Caki2 (cell line): ENCODE measurements at places on chromosomes 5 and 9. TPM values are rescaled to one million over a fixed set of nuclear protein-coding genes. Genes with fewer than 3 reads are reported as not detected.
A peak's percentile ranks its signal among the peaks of the same experiment; 100 is the strongest.

The SURF6 gene
- 16.8 and 34.9 TPM in 2 replicates for total RNA-seq

The MEIKIN gene
- not detected in 2 replicates for total RNA-seq

The HMHB1 gene
- not detected in 2 replicates for total RNA-seq

The DMRT3 gene
- not detected in 2 replicates for total RNA-seq

The PTGER4 gene
- total RNA-seq: 3.4 and 7.5 TPM in 2 replicates

DNA sequence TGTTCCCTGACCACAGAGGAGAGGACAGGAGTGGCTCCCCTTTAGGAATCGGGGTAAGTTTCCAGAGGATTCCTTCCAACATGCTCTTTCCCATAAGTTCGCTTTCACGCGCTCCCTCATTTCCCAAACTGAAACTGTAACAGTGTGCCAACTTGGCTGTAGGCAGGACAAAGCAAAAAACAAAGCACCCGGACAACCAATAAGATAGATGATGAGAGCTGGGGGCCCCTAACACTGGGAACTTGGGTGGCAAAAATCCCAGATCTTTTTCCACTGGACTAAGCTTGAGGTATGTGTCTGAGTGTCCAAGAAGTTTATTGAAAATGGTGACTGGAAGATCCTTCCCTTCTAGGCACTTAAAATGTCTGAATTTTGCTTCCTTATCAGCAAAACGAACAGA is 258.7 kb upstream of the IL12B start:
- DNase-seq: no peak

DNA sequence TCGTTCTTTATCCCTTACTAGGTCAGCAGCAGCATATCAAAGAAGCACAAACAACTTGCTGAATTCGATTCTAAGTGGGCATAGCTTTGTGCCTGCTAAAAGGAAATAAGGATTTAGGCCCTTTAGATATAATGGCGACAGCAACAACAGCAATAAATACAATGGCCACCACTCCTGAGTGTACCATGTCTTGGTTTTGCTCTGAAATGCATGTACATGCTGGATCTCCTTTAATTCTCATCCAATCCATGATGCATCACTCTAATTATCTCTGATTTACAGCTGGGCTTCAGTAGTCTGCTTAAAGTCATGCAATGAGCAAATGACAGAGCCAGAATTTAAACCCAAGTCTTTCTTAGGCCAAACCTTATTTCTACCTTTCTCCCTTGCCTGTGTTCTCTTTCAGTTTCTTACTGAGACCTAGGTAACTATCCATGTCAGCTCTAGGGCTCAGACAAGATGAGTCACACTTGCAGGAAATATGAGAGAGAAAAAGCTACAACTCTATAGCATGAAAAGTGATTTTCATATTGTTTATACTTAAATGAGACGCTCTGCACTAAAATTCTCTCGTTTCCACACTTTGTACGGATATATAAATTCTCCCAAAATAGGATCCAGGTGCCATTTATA is 111.8 kb downstream of the HMHB1 start:
- peak; percentile 47 for DNase-seq

DNA sequence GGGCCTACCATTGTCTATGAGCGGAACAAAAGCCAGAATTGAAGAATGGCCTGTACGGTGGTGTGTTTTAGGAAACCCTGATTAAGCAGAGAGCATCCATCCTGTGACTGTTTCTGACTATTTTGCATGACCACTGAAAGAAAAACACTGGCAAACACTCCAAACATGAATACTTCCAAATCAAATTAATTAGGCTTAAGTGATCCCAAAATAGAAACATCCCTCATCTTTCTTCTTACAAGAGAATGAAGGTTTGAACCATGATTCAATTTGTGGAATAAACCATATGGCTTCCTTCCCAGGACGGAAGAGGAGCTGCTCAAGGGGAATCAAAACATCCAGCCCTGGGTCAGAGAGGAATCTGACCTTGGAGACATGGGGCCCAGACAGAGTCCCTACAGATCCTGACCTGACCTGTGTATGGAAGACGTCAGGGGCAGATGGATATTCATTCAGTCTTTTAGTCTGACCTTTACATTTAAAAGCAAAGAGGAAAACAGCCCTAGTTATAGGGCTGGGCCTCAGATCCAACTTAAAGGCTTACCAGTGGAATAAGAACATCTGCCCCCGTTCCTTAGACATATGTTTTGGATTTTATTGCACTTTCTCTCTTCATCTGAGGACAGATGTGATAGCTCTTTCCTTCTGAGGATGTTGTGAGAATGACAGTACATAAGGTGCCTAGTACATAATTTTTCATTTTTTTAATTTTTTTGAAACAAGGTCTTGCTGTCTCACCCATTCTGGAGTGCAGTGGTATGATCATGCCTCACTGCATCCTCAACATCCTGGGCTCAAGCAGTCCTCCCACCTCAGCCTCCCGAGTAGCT is 17.6 kb upstream of the RECK start:
- no peak for DNase-seq

- no peak for DNase-seq
Measured at GRCh38 chr9:121220996-121221663, 19.5 kb upstream of the RAB14 start.

- no peak for DNase-seq
Measured at GRCh38 chr5:151047814-151048425, 27.5 kb downstream of the GPX3 start.

GRCh38 chr9:130997395-130997684 is 11.6 kb upstream of the LAMC3 start:
- DNase-seq: no peak

DNA sequence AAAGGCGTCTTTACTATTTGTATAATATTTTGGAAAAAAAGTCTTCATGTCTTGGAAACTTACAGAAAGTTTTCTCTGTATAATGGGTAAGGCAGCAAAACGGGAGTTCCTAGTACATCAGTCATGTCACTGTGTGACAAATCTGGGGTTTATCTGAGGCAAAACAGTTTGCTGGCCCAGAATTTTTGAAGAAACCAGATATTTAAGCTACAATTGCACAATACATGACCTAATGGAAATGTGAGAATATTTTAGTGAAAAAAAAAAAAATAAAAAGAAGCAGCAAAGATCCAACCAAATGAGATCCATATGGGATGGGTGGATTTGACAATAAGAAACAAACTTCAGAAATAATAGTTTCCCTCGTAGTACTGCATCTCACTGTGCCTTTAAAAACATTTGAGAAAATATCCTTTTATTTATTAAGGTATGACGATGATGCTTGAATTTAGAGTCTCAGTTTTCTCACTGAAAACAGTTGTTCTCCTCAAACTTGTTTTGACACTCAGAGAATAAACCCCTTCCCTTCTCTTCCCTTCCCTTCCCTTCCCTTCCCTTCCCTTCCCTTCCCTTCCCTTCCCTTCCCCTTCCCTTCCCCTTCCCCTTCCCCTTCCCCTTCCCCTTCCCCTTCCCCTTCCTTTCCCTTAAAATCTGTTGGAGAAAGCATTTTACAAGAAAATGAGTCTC is 180.5 kb upstream of the TUT7 start:
- DNase-seq: no peak

GRCh38 chr9:567747-568305 is 273.7 kb upstream of the DMRT1 start:
- DNase-seq: no peak

DNA sequence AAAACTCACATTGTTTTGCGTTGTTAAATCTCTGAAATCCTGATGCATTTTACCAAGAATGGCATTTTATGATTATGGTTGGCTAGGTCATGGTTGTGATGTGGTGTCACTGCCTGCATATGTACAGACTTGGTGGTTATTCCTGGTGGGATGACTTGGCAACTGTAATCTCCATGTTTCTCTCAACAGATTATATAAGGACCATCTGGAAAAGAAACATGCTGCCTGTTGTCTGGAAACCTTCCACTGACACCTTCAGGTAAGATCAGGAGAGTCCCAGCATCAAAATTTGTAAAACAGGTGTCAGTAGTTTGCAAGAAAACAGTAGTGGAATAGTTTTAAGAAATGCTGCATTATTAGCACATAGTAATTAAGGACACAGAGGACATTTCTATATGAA is 3.0 kb upstream of the ACER2 start:
- no peak for DNase-seq

DNA sequence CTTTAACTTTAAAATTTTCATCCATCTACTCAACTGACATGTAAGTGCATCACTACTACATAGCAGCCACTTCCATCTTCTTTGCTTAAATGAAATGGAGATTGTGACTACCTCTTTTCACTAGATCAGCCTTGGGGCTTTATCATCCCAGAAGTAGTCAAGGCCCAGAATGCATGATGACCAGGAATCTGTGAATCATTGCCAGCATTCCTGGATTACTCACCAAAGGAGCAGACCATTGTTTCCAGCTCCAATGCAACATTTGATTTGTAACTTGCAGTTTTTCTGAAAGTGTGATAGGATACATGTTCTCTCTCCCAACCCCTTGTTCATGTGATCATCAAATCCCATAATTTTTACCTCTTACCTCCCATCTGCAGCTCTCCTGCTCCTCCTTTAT is 65.1 kb downstream of the PLPPR1 start:
- peak; percentile 26 for DNase-seq

DNA sequence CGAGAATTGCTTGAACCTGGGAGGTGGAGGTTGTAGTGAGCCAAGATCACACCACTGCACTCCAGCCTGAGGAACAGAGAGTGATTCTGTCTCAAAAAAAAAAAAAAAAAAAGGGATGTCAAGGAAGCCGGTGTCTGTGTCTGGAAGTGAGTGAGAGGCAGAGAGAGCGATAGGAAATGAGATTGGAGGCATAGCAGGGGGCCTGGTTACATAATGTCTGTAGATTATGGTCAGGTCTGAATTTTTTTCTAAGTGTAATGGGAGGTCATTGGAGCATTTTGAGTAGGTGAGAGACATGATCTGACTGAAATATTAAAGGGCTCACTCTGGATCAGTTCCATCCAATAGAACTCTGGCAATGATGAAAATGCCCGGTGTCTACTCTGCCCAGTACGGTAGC is 40.4 kb upstream of the CTNNA1 start:
- no peak for DNase-seq

- no peak for DNase-seq
Measured at GRCh38 chr5:127024821-127025220, 5.5 kb downstream of the MARCHF3 start.

DNA sequence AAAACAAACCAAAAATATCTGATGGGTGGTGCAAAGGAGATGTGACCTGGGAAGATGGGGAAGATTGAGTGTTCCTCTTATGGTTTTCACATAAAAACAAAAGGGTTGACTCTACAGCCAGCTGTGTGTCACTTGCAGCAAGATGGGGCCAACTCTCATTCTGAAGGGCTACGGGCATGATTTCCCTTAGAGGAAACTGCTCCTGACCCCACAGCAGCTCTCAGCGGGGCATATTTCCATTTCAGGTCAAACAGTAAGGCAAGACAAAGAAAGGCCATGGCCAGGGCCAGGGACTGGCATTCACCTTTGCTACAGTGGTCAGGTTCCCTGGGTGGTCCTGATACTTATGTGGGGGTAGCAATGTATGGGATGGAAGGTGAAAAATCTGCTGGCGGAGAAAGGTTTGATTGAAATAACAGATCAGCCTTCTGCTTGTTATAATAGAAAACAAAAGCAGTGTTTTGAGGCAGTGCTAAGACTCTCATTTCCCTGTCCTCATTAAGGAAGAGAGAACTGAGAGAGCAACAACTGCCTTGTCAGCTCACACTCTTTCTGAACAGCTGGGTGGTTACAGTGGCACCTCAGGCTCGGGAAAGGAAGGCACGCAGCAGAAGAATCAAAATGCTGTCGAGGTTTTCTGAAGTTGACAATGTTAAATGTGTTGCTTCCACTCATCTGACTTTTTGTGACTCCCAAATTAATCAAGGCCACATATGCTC is 120.7 kb upstream of the PCA3 start:
- no peak for DNase-seq

GRCh38 chr9:113922160-113922559 is 46.1 kb downstream of the ZNF618 start:
- no peak for DNase-seq

DNA sequence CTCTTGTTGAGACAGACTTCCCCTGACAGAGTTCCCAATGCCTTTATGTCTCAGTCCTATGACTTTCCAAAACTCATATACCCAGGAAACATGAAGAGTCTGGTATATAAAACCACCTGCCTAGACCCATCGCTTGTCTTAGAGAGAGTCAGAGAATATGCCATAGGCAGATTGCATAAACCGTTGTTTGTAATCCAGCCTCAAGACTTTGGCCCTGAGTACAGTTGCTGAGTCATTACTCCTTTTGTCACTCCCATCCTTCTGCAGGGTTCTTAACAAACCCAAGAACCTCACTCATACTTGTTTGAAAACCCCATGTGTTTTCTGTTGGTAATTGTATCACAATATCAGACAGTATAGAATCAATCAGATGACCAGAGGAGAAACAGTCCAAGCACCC is 616.3 kb downstream of the SLCO4C1 start:
- peak; percentile 3 for DNase-seq

DNA sequence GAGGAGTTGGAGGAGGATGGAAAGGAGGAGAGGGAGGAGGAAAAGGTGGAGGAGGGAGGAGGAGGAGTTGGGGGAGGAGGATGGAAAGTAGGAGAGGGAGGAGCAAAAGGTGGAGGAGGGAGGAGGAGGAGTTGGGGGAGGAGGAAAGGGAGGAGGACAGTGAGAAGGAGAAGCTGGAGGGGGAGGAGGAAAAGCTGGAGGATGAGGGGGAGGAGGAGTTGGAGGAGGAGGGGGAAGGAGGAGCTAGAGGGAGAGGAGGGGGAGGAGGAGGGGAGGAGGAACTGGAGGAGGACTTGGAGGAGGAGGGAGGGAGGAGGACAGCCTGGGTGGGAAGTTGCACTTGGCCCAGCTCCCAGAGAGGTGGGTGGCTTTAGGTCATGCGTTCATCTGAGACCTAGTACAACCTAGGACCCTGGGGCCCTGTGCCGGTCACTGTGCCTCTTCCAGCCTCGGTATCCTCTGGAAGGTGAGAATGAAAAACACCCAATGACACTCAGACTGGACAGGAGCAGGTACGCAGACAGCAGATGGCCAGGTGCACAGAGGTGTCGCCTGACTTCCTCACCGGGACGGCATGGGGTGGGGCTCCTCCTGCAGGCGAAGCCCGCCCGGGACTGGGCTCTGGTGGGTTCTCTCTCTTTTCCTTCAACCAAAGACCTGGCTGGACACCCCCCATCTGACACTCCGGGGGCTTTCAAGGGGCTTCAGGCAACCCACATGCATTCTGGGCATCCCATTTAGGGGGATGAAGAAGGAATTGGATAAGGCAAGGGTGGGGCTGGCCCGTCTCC is 12.2 kb upstream of the SLC2A6 start:
- no peak for DNase-seq
